Stimulated activated CD4-positive, alpha-beta T cell treated with anti-CD3 and anti-CD28 coated beads, TNF-alpha, amount 100 ng/mL, for 48 hours (primary cell): ENCODE measurements at places on chromosomes 12 and 14.

- no peak for DNase-seq
Measured at GRCh38 chr12:109387425-109388166, 39.9 kb downstream of the MYO1H start.

GRCh38 chr14:52299692-52300278, 14.3 kb upstream of the PTGER2 start:
- DNase-seq: no peak

DNA sequence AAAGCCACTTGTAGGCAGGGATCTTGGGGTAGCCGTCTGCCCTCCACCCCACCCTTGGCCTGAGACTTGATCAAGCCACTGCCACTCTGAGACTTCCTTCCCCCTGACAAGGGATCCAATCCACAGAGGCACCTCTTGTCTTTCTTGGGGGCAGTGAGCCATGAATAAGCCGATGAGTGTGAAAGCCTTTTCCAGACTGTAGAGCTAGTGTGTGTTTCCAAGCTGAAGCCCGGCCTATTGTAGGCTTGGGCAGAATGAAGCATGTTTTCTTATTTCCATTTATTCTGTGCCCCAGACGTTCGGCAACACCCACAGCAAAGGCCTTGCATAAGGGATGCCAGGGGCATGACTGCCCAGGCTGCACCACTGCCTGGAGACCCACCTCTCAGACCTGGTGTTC, 991.6 kb downstream of the BCL11B start:
- no peak for DNase-seq

DNA sequence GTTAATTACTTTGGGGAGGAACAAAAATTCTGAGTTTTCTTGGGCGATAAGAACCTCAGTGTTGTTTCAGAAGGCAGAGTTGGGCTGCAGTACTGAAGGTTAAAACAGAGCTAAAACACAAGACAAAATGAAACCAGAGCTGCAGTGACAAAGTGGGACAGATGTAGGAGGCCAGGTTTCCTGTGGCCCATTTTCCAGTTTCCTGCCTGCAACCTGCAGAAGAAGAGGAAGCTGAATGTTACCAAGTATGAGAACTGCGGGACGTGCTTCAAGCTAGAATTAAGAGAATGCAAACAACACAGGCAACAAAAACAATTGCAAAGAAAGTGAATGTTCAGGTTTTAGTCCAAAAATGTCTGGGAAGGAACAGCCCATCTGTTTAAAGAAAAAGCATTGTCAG, 17.8 kb downstream of the ELK3 start:
- DNase-seq: no peak

GRCh38 chr12:54879150-54879549, 24.8 kb downstream of the MUCL1 start:
- DNase-seq: no peak

- DNase-seq: no peak
Measured at GRCh38 chr12:28024231-28024995, 51.9 kb upstream of the PTHLH start.

GRCh38 chr12:89567691-89568239, 41.9 kb upstream of the POC1B start:
- DNase-seq: no peak

- no peak for DNase-seq
Measured at GRCh38 chr14:104396682-104397470, 182.7 kb upstream of the C14orf180 start.

DNA sequence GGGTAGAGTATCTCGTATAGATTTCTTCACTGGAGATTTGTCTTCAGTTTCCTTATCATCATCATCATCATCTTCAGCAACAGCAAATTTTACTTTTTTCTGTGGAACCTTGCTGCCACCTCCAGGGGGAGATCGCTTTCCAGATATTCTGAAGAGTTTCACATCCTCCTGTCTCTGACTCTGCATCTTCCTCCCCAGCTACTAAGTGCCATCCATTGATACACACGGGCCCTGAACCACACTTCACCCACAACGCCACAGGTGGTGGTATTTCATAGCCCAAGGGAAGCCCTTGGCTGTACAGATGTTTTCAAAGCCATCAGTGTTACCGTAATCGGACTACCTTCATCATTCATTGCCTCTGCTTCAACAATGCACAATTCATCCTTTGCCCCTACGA, 82.2 kb downstream of the PPP2R5C start:
- no peak for DNase-seq

DNA sequence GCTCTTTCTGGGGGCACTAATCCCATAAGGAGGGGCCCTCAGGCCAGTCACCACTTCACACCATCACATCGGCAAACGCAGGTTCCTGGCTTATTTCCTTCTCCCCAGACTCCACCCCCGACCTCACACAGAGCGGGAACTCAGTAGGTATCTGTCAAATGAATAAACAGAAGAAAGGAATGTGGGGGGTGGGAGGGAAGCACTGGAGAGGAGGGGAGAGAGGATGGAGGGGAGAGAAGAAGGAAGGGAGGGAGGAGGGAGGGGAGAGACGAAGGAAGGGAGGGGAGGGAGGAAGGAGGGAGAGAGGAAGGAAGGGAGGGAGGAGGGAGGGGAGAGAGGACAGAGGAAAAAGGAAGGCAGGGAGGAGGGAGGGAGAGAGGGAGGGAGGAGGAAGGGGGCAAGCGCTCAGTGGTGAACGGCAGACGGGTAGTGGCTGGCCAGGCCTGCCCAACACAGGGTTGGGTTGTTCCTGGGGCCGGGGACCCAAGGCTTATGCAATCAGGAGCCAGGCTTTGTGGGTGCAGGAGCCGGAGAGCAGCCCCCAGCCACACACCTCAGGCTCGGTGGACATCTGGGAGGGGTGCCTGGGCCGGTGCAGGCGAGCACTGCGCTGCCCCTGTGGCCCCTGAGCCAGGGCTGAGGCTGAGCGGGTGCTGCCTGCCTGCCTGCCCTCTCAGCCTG, 52.6 kb upstream of the FBRSL1 start:
- DNase-seq: no peak

GRCh38 chr14:93939304-93940229, 12.4 kb downstream of the FAM181A start:
- DNase-seq: peak; percentile 85

DNA sequence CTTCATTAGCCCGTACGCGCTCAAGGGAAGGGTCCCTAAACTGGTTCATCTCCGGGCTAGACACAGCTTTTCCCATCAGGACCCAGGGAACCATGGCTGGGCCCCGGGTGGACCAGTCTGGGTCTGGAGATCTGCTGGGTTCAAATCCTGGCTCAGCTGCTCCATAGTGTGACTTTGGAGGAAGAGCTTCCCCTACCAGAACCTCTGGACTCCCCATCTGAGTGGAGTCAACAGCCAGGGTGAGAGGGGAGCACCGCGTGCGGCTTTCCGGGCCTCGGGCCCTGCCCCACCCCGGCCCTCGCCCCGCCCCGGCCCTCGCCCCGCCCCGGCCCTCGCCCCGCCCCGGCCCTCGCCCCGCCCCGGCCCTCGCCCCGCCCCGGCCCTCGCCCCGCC, 41.2 kb downstream of the BEGAIN start:
- no peak for DNase-seq

DNA sequence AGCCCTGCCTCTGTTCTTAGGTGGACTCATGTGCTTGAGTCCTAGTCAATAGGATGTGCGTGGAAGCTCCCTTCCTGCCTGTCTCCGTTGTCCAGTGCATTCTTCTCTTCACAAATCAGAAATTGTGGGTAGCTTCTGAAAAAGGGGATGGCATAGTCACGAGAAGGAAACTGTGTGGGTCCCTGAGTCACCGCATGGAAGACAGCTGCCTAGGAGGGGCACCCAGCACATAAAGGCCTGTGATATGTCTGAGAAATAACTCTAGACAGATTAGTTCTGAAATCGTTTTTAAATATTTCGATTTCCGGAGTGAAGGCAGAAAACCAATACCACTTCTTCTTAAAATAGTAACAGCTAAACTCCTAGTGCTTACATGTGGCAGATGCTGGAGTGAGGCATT, 974.4 kb downstream of the BCL11B start:
- no peak for DNase-seq

DNA sequence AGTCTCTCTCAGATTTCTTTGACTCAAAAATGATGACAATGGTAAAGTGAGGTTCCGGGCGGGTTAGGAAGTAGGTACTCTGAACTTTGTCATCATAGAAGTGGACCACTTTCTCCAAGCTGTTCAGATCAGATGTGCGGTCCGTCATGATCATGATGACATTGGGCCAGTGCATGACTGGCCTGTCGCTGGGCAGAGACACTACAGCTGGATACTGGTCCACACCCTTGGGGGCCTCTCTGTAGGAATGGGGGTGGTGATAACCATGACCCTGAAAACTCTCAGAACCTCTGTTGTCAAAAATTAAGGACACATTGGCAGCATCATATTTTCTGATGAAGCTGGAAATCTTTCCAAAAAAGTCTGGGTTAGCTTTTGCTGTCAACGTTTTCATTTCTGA, 28.2 kb downstream of the KICS2 start:
- DNase-seq: no peak

- DNase-seq: no peak
Measured at GRCh38 chr14:24036169-24036962, 15.4 kb upstream of the CARMIL3 start.

- DNase-seq: no peak
Measured at GRCh38 chr14:50823051-50823761, 7.8 kb downstream of the NIN start.

GRCh38 chr12:46659032-46659650, 166.7 kb downstream of the SLC38A4 start:
- no peak for DNase-seq

- no peak for DNase-seq
Measured at GRCh38 chr14:54782751-54783659, 119.6 kb downstream of the GCH1 start.

- no peak for DNase-seq
Measured at GRCh38 chr12:91099341-91099740, 12.0 kb downstream of the LUM start.

- DNase-seq: no peak
Measured at GRCh38 chr12:48857278-48857994, 5.5 kb upstream of the DDX23 start.

DNA sequence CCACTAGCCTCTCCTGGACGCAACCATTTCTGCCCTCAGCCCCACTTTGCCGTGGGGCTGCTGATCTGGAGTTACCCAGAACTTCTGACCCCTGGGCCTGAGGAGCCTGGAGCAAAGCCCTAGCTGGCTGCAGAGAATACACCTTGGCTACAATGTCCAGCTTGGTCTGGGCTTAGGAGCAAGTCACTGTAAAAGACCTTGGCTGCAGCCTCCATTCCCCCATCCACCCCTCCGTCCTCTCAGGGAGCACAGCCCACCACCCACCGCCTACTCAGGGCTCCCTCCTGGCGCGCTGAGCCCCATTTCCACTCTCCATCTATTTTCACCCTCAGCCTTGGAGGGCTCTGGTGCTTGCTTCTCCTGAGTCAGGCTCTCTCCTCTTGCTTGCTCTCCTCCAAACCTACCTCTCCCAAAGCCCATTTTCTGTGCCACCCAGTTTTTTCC, 42.9 kb downstream of the ERH start:
- no peak for DNase-seq

DNA sequence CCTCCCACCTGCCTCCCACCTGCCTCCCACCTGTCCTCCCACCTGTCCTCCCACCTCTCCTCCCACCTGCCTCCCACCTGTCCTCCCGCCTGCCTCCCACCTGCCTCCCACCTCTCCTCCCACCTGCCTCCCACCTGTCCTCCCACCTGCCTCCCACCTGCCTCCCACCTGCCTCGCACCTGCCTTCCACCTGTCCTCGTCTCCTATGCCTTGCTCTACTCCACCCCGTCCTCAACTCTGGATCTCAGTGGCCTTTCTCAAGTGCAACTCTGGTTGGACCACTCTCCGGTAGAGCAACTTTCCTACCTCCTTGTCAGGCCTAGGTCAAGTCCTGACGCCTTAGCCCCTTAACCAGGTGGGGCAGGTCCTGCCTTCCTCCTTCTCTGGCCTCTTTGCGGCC, 29.3 kb upstream of the PEX5 start:
- DNase-seq: no peak

DNA sequence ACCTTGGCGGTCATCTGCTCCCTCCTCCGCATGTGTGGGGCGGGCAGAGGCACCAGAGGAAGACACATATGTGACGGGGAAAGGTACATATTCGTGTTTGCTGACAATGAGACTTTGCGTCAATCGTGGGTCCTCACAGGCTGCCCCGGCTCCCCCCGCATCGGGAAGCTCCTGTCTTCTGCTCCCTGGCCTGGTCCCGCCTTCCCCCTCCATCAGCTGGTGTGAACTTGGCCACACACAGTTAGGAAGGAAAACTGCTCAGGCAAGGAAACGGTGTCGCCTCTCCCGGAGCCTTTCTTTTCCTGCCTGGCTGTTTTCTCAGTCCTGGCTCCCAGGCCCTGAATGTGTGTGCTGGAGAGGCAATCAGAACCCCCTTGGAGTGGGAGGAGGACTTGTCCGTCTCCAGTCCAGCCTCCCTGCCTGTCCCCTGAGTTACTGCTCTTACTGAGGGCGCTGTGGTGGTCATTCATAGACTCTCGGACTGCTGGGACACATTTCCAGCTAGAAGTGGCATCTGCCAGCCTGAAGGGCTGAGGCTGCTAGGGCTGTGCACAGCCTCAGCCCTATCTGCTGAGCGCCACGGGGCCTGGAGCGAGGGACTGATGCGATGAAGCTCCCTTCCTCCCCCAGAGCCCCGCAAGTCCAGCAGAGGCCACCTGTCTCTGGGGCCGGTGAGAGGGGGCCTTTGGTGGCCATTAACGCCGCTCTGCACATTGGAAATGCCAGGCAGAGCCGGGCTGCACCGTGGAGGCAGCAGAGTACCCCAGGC, 44.2 kb upstream of the TSPAN9 start:
- DNase-seq: no peak

GRCh38 chr12:123387508-123388176, 3.7 kb downstream of the KMT5A start:
- no peak for DNase-seq

DNA sequence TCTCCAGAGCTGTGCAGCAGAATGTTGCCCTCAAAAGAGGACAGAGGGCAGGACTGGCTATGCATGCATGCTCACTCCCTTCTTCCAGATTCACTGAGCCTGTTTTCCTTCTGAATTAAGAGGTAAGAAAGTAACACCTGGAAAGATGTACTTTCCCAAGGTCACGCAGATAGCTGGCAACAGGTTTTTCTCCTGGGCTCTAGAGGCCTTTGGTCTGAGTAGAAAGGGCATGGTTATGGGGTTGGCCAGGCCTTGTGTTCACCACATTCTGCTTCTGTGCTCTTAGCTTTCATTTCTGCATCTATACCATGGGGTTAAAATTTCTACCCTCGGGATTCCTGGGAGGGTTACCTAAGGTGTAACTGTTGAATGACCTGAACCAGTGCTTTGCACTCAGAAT, 57.5 kb downstream of the RASSF3 start:
- no peak for DNase-seq

GRCh38 chr12:40168001-40168400, 56.8 kb upstream of the LRRK2 start:
- no peak for DNase-seq

GRCh38 chr12:85568395-85569103, 267.7 kb downstream of the RASSF9 start:
- DNase-seq: no peak

GRCh38 chr12:3154006-3154405, 76.8 kb downstream of the TSPAN9 start:
- no peak for DNase-seq

GRCh38 chr14:20714593-20715250, 26.2 kb downstream of the ANG start:
- DNase-seq: no peak
